Cerebellar cortex (tissue), 1 donor: ENCODE measurements at places on chromosomes 1 and 21.

DNA sequence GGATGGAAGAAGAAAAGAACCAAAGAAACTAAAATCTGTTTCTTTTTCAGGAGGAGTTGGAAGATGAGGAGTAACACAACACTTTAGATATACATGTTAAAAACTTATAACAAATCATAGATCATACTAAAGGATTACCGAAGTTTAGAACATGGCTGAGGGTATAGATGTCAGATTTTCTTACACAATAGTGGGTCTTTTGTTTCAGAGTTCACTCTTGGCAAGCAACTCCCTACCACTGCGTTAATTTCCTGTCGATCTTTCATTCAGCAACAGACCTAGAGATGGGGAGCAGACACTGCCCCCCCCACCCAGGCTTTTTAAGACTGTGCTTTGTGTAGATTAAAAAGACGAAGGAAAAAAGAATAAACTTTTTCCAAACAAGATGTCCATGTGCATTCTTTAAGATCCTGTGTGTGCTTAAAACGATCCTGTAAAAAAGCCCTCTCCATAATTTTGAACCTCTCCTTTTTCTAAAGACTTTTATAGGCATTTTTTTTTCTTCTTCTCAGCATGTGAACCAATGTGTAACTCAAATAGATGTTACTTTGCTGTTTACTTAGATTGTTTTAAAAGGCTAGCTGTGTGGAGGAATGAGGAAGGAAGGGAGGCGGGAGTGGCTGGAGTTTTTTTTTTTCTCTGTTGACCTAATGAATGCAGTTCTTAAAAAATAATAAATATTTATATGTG, 50.4 kb downstream of the NFIA start:
- DNase-seq: no peak

- no peak for DNase-seq
Measured at GRCh38 chr1:91555821-91556531, 55.3 kb downstream of the CDC7 start.

- no peak for DNase-seq
Measured at GRCh38 chr1:93495911-93496310, 48.0 kb downstream of the FNBP1L start.

GRCh38 chr21:41031701-41032220, 136.2 kb upstream of the BACE2 start:
- DNase-seq: no peak

- DNase-seq: no peak
Measured at GRCh38 chr1:102630041-102630440, 478.3 kb downstream of the COL11A1 start.

- DNase-seq: no peak
Measured at GRCh38 chr1:227190321-227190720, 128.0 kb downstream of the CDC42BPA start.

DNA sequence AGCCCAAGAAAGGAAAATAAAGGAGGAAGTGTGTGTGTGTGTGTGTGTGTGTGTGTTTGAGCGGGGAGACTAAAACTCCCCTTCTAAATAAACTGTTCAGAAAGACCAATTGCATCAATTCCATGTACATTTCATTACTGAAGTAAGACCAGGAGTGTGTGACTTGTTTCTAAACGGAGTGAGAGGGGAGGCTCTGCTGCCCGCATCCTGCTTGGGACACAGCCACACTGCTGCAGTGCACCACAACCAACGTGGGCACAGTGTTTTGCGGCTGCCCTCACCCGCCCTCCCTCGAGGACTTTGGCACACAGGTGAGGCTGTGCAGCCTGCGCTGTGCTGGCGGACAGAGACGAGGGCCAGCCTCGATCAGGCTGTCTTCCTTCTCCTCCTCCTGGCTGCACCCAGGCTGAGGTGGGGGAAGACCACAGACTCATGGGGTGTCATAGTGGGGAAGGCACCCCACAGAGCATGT, 31.0 kb upstream of the H6PD start:
- DNase-seq: no peak

DNA sequence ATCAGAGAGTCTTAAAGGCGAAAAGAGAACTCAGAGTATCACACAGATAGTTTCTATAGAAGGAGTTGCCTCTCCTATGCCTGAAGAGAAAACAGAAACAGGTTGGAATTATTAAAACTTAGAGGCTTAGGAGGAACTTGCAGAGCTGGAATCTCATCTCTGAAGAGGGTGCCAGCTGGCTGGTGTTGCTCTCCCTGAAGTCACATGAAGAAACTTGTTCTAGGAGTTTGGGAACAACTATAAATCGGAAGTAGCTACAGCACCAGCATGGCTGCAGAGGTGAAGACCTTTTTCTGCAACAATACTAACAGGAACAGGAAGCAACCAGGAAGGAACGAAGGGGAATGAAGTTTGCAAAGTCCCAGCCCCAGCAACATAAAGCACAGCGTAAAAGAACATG, 35.8 kb downstream of the FMO3 start:
- no peak for DNase-seq

DNA sequence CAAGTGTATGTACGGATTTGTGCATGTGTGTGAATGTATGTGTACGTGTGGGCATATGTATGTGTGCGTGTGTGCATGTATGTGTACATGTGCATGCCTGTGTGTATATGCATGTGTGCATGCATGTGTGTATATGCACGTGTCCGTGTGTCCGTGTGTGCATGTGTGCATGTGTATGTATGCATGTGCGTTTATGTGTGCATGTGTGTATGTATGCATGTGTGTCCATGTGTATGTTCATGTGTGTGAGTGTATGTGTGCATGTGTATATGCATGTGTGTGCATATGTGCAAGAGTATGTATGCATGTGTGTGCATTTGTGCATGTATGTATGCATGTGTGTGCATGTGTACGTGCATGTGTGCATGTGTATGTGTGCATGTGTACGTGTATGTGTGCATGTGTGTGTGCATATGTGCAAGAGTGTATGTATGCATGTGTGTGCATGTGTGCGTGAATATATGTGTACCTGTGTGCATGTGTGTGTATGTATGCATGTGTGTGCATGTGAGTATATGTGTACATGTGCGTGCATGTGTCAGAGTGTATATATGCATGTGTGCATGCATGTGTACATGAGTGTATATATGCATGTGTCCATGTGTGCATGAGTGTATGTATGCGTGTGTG, 15.6 kb downstream of the EPHA8 start:
- no peak for DNase-seq

GRCh38 chr1:44646261-44647110, 27.8 kb downstream of the TMEM53 start:
- no peak for DNase-seq

- no peak for DNase-seq
Measured at GRCh38 chr1:92483610-92484471, 2.9 kb downstream of the GFI1 start.

DNA sequence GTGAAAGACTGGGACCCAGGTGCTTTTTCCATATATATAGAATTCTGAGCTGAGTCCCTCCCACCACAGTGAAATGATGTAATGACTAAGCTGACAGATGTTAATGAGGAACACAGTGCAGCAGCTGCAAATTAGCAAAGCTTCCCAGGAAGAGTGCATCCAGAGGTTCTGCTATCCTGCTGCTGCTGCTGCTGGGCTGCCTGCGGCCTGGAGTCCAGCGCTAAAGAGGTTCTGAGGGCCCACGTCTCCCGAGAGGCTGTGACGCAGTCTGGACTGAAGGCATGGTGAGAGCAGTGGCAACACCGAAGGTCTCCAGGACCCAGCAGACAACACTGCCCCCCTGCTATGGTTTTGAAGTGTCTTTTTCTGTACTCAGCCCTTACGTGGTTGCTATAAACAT, 63.9 kb downstream of the URB2 start:
- DNase-seq: no peak

DNA sequence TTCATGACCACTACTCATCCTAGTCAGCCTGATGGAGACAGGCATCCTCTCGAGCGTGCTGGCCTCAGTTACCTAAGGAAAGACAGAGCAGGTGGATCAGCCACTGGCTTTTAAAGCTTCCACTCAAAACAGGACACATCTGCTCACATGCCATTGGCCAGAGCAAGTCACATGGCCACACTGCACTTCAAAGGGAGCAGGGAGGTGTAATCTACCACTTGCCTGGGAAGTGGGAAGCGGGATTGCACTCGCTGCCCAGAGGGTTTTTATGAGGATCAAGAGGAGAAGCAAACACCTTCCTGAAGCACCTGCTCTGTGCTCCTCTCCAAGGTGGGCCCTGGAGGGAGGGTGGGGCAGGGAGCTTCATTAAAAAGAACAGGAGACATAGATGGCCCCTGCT, 108.0 kb downstream of the TAS1R2 start:
- DNase-seq: no peak

GRCh38 chr21:45599146-45599581, 44.4 kb upstream of the PCBP3 start:
- no peak for DNase-seq

GRCh38 chr1:188669728-188670382, 1807.8 kb downstream of the BRINP3 start:
- no peak for DNase-seq

DNA sequence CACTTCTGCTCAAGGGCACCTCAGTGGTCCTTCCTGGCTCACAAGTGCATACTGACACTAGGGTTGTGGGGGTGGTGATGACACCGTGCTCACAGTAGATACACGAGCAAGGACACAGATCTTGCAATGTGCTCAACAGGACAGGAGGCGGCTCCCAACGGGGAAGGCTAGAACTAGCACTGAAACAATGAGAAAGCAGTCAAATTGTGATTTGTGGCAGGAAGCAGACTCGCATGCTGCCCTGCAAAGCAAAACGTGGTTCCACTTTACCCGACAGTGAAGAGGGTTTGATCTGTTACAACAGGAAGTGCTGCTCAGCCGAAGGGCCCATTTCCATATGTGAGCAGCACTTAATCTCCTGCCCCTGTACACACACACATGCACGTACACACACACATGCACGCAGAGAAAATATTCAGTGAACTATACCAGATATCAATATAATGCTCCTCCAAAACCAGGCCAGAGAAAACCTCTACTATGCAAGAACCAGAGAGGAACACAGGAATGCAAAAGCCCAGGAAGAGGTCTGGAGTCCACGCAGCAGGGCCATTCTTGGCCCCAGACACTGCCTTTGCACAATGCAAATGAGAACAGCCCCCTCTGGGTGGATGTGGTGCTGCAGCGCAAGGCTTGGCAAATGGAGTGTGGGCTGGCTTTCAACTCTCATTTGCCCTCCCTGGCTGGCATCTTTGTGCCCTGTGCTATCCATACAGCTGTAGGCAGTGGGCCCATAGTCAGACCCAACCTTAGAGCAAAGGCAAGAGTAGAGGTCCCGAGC, 47.1 kb downstream of the KANK4 start:
- no peak for DNase-seq

DNA sequence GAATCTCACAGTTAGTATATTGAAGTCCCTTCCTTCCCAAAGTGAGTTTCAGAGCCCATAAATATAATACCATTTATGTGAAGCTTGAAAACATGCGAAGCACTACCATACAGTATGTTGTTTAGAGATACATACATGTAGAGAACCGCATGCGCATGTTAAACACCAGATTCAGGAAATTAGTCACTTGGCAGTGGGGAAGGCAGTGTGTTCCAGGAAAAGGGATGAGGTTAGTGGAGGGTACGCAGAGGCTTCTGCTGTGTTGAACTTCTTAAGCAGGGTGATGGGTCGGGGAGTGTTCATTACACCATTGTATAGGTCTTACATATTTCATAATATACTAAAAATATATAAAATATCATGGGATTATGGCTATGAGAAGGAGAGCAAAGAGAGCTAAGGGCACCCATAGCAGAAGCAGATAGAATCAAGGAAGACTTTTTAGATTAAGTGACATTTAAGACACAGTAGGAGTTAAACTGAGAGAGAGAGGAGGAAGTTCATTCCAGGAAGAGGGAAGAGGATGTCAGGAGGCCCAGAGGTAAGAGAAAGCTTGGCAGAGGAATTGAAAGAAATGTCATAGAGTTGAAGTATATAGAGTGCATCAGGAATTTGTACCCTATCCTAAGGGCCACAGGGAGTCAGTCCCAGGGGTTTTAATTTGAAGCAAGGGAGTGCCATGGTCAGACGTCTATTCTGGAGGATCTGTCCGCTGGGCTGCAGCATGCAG, 43.5 kb upstream of the SARS1 start:
- no peak for DNase-seq

DNA sequence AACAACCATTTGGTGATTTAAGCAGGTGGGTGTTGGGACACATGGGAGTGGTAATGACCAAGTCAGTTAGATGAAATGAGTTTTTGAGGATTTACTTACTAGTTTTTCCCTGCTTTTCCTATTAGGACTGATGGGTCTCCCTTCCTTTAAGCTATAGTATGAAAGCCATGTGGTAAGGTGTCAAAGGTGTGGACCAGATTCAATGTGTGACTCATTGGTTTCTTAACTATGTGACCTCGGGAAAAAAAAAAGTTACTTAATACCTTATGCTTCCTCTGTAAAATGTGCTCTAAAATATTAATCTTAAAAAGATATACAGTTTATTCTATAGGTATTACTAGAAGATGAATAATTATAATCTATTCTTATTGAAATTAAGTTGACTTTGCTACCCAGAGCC, 93.7 kb downstream of the DUSP10 start:
- no peak for DNase-seq

GRCh38 chr1:112537456-112537855, 28.7 kb downstream of the WNT2B start:
- DNase-seq: no peak

DNA sequence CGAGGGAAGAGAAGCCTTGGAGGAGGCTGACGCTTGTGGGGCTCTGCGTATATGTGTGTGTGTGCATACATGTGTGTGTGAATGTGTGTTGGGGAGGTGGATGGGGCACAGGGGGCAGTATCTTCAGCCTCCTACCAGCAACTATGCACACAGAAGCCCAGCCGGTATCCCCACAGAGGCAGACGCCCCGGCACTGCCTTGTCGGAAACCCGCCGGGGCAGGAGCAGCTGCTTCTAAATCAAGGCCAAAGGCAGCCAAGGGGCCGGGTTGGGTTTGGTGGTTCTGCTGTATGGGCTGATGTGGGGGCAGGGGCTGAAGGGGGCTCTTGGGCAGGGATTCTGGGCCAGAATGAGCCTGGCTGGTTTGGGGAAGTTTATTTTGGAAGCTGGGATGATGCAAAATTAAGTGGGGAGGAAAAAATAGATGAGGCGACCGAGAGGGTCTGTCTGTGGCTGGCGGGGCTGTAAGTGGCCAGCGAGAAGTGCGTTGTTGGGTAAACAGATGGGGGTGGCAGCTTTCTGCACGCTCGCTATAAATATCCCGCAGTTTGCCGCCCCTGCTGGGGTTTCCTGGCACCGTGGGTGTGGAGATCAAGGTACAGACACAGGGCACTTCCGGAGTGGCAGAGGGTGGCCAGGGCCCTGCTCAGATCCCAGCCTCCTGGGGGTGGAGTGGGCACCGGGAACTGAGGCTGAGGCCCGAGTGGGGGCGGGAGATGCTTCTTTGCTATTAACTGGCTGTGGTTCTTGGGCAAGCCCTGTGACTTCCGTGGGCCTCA, 11.0 kb upstream of the WNT4 start:
- DNase-seq: no peak

- DNase-seq: peak; percentile 52
Measured at GRCh38 chr1:47738560-47739182, 258.5 kb downstream of the TRABD2B start.

GRCh38 chr1:2979191-2980072, 41.8 kb upstream of the ACTRT2 start:
- DNase-seq: no peak

- DNase-seq: no peak
Measured at GRCh38 chr21:15063081-15063813, 1.6 kb downstream of the NRIP1 start.

GRCh38 chr1:26783646-26784022, 4.1 kb upstream of the PIGV start:
- no peak for DNase-seq

GRCh38 chr1:219150913-219151312, 22.8 kb upstream of the LYPLAL1 start:
- no peak for DNase-seq
